IPS-NIHi11 (cell line): ENCODE measurements at places on chromosomes 1 and 21.

- no peak for DNase-seq
These were observed 51.7 kb downstream of the TOR1AIP2 start for GRCh38 chr1:179825798-179826460.

GRCh38 chr1:41882486-41882885 is 36.2 kb downstream of the HIVEP3 start:
- DNase-seq = no peak

GRCh38 chr1:101235696-101236515 is 913 bp upstream of the S1PR1 start:
- peak; percentile 27 for DNase-seq

- DNase-seq = no peak
These were observed 217.9 kb downstream of the RHOU start for GRCh38 chr1:228953207-228953606.

DNA sequence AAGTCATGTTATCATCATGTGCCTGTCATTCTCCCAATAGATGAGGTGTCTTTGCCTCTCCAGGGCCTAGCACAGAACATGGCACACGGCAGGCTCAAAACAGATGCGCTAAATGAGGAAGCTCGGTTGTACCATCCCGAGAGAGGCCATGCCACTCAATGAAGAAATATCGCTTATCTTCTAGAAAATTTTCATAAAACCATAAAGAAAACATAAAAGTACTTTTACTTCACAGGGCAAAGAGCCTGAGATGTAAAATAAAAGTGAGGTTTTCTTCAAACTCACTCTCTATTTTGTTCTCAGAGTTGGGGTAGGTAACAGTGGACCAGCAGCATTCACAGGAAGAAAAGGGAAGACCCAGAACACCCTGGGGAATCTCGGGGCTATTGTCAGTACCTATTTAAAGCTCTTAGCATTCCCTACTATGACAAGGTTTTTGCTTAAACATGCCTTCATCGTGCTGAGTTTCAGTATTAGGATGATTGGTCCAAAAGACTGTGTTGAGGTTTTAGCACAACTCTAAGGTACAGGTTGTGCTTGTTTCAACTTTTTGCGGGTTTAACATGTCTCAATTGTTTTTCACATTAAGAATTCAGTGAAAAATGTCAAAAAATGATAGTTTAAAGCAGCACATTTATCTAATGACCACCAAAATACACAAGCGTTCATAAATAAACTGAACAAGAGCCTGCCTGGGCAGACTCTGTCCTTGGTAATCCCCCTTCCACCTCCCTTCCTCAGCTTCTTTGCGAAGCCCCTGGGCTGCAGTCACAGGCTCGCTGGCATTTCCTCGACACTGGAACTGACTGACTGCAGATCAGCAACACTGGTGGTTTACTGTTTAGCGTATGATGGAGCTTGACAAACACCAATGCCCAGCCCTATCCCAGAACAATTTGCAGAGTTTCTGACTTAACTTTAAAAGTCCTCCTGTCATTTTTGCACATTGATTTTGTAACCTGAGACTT is 55.6 kb downstream of the COQ8A start:
- no peak for DNase-seq

DNA sequence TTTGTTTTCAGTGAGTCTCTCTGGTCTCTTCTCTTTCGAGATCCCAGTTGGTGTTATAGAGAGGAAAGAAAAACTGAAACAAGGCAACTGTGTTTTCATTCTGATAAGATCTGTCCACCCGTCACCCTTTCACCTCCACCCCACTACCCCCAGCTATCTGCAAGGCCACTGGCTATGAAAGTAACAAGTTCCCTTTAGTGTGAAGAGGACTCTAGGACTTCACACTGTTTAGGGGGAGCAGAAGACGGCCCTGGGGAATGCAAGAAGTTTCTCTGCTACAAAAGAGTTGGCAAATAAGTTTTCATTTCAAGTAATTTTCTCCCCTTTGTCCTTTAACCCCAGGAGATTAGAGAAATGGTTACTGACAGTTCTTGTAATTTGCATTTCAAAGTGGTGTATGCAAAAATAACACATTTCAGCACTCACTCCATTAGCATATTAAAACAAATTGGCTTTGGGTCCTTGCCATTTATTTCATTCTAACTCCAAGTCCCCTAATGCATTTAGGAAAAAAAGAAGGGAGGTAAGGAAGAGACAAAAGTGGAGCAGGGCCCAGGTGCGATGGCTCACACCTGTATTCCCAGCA is 79.6 kb upstream of the PPM1J start:
- peak; percentile 8 for DNase-seq

GRCh38 chr1:207860531-207860930 is 50.4 kb downstream of the CD34 start:
- no peak for DNase-seq

GRCh38 chr1:182629499-182630096 is 25.4 kb upstream of the RGS16 start:
- no peak for DNase-seq

DNA sequence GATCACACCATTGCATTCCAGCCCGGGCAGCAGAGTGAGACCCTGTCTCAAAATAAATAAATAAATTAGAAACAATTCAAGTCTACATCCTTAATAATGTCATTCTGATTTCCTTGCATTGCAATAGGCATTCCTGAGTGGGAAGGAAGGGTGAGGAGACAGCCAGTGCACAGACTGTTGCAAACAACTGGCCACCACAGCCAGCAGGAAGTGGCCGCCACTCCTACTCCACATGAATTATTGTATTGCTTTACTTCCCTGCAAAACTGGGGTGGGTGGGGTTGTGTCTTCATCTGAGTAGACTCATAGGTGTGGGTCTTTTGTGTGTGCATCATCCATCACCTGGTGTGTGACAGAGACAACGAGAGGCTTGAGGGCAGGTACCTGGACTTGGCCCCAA is 60.1 kb downstream of the OPTC start:
- DNase-seq = no peak

GRCh38 chr1:208083715-208084085 is 160.5 kb downstream of the PLXNA2 start:
- DNase-seq = no peak

DNA sequence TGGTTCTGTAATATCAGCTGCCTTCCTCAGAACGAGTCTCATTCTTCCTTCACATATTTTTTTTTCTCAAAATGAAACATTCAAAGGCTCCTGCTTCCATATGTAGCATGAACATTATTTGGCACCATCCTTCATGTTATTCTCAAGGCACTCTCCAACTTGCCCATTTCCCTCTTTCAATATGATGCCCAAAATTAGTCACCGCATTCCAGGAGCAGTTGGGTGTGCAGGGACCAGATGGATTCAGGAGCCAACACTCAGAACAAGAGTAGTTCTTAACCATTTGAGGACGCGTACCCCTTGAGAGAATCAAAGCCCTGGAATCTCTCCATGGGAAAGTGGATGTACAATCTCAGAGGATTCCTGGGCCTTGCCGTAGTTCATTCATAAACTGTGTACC is 50.3 kb downstream of the KCNK1 start:
- DNase-seq = no peak

DNA sequence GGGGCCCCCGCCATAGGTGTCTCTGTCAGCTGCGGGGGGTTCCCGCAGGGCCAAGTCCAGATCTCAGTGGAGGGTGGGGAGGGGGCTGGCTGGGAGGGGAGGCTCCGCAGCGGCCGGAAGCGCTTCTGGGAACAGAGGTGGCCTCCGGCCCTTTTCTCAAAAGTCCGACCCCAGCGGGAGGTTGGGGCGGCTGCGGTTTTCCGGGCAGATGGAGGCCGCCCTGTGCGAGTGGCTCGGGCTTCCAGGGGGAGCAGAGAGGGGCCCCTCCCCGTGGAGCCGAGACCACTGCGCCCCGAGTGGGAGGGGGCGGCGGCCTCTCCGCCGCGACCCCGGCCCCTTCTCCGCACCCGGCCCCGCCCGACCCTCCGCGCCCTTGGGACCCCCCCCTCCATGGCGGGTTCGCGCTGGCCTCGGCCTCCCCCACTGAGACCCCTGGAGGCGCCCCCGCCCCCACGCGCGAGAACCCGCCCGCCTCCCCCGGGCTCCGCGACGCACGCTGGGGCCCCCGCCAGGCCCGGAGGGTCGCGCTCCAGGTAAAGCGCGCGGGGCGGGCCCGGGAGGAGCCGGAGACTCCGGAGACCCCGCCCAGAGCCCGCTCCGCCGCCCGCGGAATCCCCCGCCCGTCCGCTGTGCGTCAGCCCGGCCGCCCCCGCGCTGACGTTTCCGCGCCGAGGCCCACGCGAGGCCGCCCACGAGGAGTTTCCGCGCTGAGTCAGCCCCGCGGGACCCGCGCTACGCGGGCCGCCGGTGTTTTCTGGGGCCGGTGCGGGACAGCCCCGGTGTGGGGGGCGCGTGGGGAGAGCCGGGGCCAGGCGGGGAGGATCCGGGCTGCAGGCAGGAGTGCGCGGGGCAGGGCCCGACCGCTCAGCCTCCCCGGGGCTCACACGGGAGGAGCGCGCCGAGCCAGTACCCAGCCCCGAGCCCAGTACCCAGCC is 5.2 kb downstream of the TNFRSF18 start:
- DNase-seq = peak; percentile 90

- DNase-seq = no peak
These were observed 13.8 kb upstream of the PTTG1IP start for GRCh38 chr21:44887126-44887806.

DNA sequence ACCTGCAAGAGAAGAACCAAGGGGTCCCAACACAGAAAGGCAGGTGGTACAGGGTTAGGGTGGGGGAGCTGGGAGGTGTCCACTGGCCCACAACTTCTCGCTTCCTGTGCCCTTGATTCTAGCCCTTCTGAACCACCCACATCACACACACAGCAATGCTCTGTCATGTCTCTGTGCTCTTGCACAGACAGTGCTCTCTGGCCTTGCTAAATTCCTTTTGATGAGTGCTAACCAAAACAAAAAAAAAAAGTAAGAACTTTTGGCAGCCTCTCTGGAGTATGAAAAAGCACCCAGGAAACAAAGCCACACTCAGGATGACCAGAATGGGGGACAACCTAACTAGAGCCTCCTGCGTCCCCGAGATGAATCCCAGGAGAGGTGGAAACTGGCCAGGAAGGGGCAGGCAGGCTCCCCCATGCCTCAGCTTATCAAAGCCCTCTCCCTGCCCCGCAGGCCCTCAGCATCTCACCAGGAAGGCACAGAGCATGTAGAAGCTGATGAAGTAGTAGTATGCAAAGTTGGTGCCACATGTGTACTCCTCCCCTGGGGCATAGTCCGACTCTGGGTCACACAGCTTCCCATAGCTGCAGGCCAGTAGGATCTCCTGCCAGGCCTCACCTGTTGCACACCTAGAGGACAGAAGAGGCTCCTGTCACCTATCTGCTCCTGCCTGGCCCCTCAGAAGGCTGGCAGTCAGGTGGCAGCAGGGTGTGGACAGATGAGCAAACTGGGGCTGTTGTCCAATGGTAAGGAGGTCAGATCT is 27.2 kb upstream of the KIF21B start:
- DNase-seq = no peak

- DNase-seq = no peak
These were observed 6.7 kb upstream of the EVI5 start for GRCh38 chr1:92791487-92792066.

DNA sequence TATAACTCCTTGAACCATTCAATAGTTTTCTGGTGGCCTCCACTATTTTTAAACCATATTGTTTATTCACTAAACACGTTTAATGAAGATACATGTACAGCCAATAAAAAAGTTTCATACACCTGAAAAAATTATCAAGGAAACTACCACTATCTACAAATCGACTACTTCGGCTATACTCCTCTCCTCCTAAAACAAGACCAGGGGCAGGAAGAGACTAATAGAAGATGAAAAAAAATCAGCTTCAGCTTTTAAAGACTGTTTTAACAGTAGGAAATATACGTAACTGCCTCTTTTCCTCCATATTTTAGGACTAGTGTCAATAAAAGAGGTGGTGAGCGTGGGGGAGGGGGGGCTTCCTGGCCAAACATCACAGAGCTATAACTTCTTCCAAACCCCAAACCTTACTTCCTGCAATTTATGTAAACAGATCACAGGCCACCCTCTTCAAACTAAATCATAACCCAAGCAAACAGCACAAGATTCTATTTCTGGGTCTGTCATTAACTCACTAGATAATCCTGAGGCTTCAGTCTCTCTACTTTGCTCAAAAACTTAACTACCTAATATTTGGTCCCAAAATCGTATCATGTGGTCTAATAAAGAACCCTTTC is 15.1 kb downstream of the FOXJ3 start:
- no peak for DNase-seq

GRCh38 chr1:209808059-209808581 is 2.2 kb upstream of the IRF6 start:
- DNase-seq = no peak

GRCh38 chr1:196361112-196361714 is 247.0 kb downstream of the KCNT2 start:
- DNase-seq = no peak

GRCh38 chr1:154888757-154889156 is 18.7 kb upstream of the KCNN3 start:
- DNase-seq = no peak

DNA sequence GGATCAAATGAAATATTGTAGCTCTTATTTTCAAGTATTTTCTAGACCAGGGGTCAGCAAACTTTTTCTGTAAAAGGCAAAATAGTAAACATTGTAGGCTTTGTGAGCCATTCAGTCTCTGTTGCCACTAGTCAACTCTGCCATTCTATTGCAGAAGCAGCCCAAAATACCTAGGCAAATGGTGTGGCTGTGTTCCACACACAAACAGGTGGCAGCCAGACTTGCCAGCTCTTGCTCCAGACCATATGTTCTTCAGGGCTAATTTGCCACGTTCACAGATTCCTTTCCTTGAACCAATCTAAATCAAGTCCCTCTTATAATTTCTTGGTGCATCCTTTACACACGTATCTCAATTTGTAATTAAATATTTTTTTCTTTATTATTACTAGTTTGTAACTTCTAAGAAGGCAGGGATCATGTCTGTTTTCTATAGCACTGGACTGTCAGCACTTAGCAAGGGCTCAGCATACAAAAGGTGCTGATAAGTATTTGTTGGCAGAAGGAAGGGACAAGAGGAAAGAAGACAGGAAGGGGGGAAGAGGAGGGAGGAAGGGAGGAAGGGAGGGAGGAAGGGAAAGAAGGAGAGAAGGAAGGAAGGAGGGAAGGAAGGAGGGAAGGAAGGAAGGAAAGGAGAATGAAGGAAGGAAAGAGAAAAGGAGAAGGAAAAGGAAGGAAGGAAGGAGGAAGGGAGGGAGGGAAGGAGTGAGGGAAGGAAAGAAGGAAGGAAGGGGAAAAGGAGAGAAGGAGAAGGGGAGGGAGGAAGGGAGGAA is 106.5 kb upstream of the EDEM3 start:
- no peak for DNase-seq

- no peak for DNase-seq
These were observed 8.0 kb downstream of the FCAMR start for GRCh38 chr1:206962272-206962671.

GRCh38 chr1:173301507-173301906 is 94.4 kb upstream of the TNFSF4 start:
- DNase-seq = no peak

GRCh38 chr1:89022167-89022959 is at the start of gene GBP3:
TSS of gene GBP3 (minus strand) at chr1:89022866. CDS start at chr1:89020721, 2,145 bp downstream.
- no peak for DNase-seq
